Osteoblast (primary cell): ENCODE measurements at places on chromosomes 6 and 20. TPM values are rescaled to one million over a fixed set of nuclear protein-coding genes. Genes with fewer than 3 reads are reported as not detected.

FOXO3 gene
- 52.2 and 53.2 TPM in 2 replicates for total RNA-seq

NMBR gene
- not detected in 2 replicates for total RNA-seq

- H3K36me3 ChIP-seq = no peaks in the 10 kb centered on the region
- H3K4me1 ChIP-seq = peaks cover 3% of the 10 kb centered on the region
- no peak overlapping the region for H3K27ac ChIP-seq
- no peaks in the 10 kb centered on the region for H3K27me3 ChIP-seq
- no peak overlapping the region for H3K4me3 ChIP-seq
Measured at GRCh38 chr6:154986787-154987235, 8.3 kb upstream of the TIAM2 start.

DNA sequence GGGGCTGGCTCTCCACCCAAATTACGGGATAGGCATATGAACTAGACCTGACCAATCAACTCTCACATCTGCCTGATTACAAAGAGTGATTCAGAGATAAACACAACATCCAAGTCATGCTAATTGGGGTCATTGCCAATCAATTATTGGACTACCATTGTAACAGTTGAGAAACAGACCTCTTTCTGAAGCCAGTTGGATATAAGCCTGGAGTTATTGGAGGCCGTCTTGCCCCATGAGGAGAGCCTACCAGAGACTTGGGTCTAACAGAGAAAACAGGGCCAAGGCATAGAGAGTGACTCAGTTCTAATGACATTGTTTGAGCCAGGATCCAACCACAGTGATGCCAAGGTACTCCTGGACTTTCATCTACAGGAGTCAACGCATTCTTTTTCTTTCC, 39.4 kb upstream of the HIVEP2 start:
- no peaks in the 10 kb centered on the region for H3K4me1 ChIP-seq
- H3K27ac ChIP-seq = no peak overlapping the region
- H3K36me3 ChIP-seq = no peaks in the 10 kb centered on the region
- H3K27me3 ChIP-seq = no peaks in the 10 kb centered on the region
- no peak overlapping the region for H3K4me3 ChIP-seq

GRCh38 chr6:890995-891394, 198.1 kb upstream of the EXOC2 start:
- H3K4me1 ChIP-seq = no peaks in the 10 kb centered on the region
- H3K36me3 ChIP-seq = no peaks in the 10 kb centered on the region
- H3K27me3 ChIP-seq = no peaks in the 10 kb centered on the region

GRCh38 chr6:142906945-142907470, 38.0 kb downstream of the HIVEP2 start:
- peaks cover 24% of the 10 kb centered on the region for H3K4me1 ChIP-seq
- no peak for DNase-seq
- H3K4me3 ChIP-seq = no peak overlapping the region

DNA sequence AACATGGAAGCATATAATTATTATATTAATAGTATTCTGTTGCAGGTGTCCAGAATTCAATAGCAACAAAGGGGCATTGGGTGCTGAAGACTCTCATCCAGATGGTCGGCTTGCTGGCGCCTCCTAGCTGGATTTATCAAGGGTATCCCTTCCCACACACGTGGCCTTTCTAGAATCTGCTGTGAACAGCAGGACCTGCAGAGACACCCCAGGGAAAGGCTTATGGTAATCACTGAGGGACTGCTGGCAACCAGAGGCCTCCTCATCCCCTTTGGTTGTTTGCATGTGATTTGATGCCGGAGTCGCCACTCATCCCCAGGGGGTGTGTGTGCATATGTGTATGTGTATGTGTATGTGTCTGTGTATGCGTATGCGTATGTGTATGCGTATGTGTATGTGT, 20.6 kb downstream of the ZFP64 start:
- H3K4me3 ChIP-seq = no peak overlapping the region
- no peaks in the 10 kb centered on the region for H3K4me1 ChIP-seq
- no peak for DNase-seq
- no peaks in the 10 kb centered on the region for H3K36me3 ChIP-seq
- H3K27me3 ChIP-seq = no peaks in the 10 kb centered on the region

DNA sequence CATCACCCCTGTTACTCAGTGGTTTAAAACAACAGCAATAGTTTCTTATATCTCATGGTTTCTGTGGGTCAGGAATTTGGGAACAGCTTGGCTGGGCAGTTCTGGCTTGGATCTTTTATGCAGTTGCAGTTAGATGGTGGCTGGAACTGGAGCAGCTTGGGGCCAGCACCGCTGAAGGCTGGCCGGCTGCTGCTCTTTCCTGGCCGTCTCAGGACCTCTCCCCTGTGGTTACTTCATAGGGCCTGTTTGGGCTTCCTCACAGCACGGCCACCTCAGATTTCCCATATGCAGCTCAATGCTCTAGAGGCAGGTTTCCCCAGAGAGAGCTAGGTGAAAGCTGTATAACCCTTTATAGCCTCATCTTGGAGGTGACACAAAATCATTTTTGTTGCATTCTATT, 15.6 kb downstream of the PKIG start:
- no peak overlapping the region for H3K27ac ChIP-seq
- no peak for DNase-seq
- no peak overlapping the region for H3K4me3 ChIP-seq
- no peaks in the 10 kb centered on the region for H3K27me3 ChIP-seq
- peaks cover 47% of the 10 kb centered on the region for H3K4me1 ChIP-seq

DNA sequence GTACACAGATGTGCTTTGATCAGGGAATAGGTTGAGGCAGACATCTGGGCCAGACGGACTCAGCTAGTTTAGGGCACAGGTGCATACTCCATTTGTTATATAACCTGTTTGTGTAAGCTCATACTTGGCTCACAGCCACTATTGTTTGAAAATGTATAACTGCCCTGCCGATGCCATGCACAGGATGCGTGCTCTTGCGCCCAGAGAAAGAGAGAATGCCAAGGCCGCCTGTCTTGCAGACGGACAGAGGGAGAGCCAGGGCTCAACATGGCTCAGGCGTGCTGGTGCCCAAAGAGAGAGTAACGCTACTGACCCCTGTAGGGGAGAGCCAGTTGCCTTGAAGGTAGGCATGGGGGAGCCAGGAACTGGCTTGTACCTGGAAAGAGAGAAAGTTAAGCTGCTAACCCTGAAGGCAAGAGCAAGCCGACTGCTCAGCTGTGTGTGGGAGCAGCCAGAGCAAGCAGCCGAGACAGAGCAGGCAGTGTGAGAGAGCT, 57.7 kb downstream of the FAM229B start:
- H3K27ac ChIP-seq = no peak overlapping the region
- H3K27me3 ChIP-seq = no peaks in the 10 kb centered on the region
- H3K36me3 ChIP-seq = peaks cover 93% of the 10 kb centered on the region
- no peak overlapping the region for H3K4me3 ChIP-seq
- no peak for DNase-seq
- no peaks in the 10 kb centered on the region for H3K4me1 ChIP-seq
